ENCODE measurements at places on chromosomes 7 and 10. TPM values are rescaled to one million over a fixed set of nuclear protein-coding genes. Genes with fewer than 3 reads are reported as not detected.

The MOGAT3 gene
- total RNA-seq = not detected

The AGR2 gene
- total RNA-seq = not detected

The FAM25G gene
- total RNA-seq = not detected

The UNC5B gene
- total RNA-seq = not detected

The SPDYE11 gene
- not detected for total RNA-seq

The PRRT4 gene
- total RNA-seq = 0.65 TPM

The SPDYE1 gene
- not detected for total RNA-seq

The ADRB1 gene
- 0.10 TPM for total RNA-seq

The TFPI2 gene
- 1.4 TPM for total RNA-seq

The GRM3 gene
- total RNA-seq = not detected

The IDI2 gene
- total RNA-seq = not detected

The TMEM176A gene
- not detected for total RNA-seq

The CYP3A4 gene
- not detected for total RNA-seq

The TYW1B gene
- total RNA-seq = 4.8 TPM

The GIMAP4 gene
- 113 TPM for total RNA-seq

The NRCAM gene
- not detected for total RNA-seq

The ADAMTS14 gene
- not detected for total RNA-seq

The LRRC61 gene
- 6.9 TPM for total RNA-seq

The OR2A12 gene
- total RNA-seq = not detected

The GDF2 gene
- not detected for total RNA-seq

The GTF2IRD1 gene
- total RNA-seq = 2.3 TPM

The FGF8 gene
- total RNA-seq = not detected

The SLC12A9 gene
- total RNA-seq = 50.9 TPM

The MMD2 gene
- not detected for total RNA-seq

The SCIN gene
- 0.15 TPM for total RNA-seq

The CCDC6 gene
- total RNA-seq = 25.3 TPM

The BLNK gene
- total RNA-seq = 3.6 TPM

The OR2A1 gene
- not detected for total RNA-seq

The CRYGN gene
- not detected for total RNA-seq

The PVRIG gene
- 30.1 TPM for total RNA-seq

The LBX1 gene
- not detected for total RNA-seq

The NKX2-3 gene
- total RNA-seq = not detected

The PLAU gene
- total RNA-seq = 0.42 TPM

The GPER1 gene
- total RNA-seq = 0.25 TPM

The FXYD4 gene
- total RNA-seq = not detected

The LIPK gene
- total RNA-seq = not detected

The ABCB4 gene
- total RNA-seq = 0.23 TPM

The RPEL1 gene
- not detected for total RNA-seq

The ASAH2 gene
- total RNA-seq = 1.0 TPM
